ENCODE measurements at places on chromosomes 2 and 18.
A peak's percentile ranks its signal among the peaks of the same experiment; 100 is the strongest.

DNA sequence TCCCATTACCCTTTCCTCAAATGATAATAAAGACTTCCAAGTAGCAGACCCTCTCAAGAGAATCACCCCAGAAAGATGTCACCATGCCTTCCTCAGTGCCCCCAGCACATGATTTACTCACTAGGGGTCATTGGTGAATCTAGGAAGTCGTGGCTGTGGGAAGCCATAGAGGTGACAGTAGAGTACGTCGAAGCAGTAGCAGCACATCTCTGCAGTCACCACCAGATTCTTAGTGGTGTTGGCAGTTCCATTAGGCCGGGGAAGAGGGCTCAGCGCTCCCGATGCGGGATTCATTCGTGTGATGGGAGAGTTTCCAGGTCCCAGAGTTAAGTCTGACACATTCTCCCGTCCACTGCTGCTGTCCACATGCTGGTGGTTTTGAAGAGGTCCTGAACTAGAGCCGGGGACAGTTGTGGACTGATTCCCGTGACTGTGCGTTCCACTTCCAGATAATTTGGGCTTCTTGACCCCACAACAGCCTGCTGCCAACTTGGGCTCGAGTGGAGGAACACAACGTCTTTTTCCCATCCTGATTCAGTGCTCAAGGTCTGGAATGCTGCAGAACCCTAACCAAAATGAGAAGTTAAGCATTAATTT lies 12.0 kb downstream of the AMMECR1L start:
- no peak for DNase-seq

DNA sequence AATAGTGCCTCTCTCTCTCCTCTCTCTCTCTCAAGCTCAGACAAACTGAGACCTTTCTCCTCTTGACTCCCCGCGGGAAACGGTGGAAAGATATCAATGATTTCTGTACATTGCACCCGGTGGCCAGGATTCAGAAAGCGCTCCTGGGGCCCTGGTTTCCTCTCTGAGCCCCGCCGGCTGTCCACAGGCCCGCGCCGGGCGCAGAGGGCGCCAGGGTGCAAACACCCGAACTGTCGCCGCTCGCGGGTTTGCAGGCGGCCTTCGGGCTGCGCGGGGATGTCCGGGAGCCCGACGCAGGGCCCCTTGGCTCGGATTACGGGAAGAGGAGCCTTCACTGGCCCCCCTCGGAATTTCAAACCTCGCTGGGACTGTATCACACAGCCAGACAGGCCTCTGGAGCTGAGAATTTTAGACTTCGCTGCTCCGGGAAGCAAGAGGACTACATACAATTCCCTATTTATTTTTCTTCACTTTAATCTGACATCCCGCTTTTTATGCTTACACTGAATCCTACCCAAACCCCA lies 5.2 kb upstream of the EN1 start:
- DNase-seq = no peak

DNA sequence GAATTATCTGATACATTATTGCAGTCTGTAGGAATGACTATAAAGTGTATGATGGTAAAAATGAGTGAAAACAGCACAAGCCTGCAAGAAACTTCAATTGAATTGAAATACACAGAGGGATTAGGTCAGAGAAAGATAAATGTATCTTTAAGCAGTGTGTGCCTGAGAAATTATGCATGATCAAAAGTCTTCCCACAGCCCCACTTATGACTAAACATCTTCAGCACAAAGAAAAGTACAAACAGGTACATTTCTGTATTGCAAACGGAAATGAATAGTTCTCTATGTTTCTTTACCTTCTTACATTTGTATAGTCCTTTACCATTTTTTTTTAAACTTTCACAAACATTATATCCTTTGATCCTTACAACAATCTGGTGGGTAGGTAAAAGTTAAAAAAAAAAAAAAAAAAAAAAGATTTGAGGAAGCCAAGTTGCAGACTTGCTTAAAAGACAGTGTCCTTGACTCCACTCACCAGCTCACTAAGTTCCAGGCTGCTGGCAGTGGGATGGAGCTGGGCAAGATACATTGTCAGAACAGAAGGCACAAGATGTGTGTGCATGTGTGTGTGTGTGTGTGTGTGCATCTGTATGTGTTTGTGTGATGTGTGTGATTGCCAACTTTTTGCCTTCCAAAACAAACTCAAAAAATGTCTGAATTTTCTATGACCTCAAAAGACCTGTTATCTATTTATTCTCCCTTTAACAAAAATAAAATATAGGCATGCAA lies 423.7 kb upstream of the ACVR2A start:
- no peak for DNase-seq

DNA sequence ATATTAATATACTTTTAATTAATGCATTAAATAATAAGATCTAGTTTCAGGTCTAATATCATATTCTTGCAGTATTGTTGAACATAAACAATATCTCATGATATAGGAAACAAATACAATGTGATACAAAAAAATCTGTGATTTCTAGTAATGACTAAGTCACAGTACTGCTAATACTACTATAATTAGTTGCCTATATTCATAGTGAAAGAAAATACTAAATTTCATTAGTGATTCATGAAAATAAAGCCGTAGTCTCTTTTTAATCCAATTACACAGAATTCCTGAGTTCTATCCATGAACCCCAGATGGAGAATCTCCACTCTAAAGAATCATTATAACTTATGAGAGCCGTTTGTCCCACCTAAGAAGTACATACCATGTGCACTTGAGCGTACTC lies 266.3 kb upstream of the ACVR2A start:
- no peak for DNase-seq

GRCh38 chr18:79962835-79963657 lies 1.4 kb upstream of the HSBP1L1 start:
- DNase-seq = no peak

DNA sequence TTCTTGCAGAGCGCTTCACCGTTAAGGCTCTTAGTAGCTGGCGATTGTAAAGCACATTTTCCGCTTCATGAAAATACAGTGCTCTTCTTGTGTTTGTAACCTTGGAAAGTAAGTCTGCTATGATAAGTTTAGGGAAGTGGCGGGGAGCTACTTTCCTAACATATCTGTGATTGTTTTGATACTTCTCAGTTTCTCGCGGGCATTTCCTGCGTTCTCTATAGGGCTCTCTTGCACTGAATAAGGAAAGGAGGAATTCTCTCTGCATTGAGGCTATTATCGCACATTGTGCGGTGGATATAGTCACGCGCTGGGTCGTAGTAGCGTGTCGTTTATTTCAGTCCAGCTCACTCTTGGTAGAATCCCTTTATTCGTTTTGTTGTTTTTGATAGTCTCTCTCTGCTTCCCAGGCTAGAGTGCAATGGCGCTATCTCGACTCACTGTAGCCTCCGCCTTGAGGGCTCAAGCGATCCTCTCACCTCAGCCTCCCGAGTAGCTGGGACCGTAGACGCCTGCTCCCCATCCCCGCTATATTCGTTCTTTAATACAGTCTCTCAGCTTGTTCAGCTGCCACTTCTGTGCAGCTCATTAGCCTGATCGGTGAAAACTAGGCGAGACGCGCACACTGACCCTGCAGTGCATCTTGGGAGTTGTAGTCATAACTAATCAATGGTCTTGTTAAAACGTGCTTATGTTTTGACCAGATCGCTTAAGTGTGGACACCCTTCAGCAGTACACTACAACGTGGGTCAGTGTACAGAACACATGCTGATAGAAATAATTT lies 1.0 kb upstream of the PPP4R3B start:
- peak; percentile 55 for DNase-seq

DNA sequence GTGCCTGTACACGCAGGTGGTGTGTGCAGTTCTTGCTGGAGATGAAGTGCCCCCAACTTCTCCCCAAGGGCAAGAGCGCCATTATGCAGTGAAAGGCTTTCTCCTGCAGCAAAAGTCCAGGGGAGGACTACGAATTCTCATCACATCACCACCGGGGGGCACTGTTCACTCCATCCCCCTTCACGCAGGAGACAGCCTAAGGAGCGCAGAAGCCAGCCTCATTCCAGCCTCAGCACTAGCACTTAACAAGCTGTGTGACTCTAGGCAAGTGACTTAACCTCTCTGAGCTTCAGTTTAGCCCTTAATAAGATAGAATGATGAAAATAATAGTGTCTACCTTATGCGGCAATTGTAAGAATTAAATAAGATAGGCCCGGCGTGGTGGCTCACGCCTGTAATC lies 32.3 kb downstream of the DNMT3A start:
- no peak for DNase-seq

DNA sequence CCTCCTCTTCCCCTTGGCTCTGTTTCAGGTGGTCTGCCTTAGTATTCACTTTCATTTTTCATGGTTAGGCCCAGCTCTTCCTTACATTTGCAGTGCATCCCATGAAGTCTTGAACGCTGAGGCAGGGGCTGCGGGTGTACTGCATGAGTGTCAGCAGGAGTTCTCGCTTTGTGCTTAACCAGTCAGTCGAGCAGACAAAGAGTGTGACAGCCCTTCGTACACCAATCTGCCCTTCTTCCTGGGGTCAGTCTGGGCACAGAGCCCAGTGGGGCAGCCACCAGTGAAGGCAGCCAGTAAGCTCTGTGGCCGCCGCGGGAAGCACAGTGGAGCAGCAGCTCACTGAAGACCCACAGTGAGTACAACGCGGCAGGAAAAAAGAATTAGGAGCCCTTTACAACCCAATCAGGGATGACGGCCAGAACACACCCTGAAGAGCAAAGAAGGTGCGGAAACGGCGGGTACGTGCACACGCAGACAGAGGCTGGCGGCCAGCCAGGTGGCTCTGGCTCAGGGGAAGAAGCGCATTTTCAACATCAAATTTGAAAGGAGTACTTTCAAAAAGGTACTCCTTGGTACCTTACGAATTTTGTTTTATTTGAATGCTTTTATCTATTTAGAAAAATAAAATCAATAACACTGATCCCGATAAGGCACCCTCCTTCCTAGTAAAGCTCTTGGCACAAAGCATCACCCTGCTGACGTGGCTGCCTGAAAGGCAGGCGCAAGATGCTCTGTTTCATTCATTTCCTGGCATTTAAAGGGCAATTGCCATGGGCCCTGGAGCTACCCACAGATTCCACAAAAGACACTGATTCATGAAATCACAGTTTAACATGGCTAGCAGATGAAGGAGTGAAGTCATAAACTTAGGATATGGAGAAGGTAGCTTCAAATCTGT lies 47.0 kb upstream of the SEMA4C start:
- no peak for DNase-seq

GRCh38 chr2:24382363-24383073 lies 22.2 kb upstream of the ITSN2 start:
- no peak for DNase-seq

GRCh38 chr18:13487237-13487636 lies 239.1 kb downstream of the FAM210A start:
- no peak for DNase-seq

- no peak for DNase-seq
These were observed 88.0 kb downstream of the KYNU start for GRCh38 chr2:142965443-142965842.

GRCh38 chr2:223597076-223597475 lies 5.1 kb downstream of the SCG2 start:
- no peak for DNase-seq

DNA sequence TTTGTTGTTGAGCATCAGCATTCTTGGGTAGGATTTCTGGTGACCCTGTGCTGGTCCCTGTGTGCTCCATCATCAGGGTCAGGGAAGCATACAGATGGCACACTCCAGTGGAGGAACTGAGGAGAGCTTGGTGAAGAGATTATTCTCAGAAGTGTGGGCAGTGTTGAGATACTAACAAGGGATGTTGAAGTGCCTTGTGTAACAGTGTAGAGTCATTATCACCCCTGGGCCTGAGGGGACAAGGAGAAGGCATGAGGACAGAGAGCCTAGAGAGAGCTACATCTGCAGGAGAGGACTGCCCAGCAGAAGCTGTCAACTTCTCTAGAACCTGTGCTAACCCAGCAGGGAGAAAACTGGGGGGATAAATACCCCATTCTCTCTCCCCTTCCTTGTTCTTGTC lies 189.0 kb downstream of the PLCL1 start:
- no peak for DNase-seq

DNA sequence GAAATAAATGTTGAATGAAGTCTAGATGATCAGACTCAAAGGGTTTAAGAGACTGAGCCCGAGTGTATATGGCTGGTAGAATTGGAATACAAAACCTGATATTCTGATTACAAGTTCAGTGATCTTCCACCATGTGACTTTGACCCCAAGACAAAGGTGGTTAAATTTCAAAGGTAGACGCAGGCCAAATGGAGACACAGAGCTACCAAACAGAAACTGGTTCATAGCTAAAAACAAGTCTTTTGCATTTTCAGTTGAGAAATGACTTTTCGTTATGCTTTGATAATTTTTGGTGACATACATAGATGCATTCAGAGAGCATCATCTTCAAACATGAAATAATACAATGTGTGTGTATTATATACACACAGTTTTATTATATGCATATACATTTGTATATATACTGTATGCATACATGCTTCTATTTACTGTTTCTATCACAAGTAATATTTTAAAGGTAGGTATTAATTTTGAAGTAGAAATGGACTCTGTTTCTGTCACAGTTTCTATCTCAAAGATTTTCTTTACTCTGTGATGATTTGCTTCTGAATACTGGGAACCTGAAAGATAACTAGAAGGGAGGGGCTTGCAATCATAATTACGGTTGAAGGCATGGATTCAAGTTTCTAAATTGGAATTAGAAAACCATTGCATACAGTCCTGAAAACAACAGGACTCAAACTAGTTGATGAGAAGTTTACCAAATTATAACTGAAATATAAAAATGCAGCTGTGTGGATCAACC lies 142.3 kb downstream of the ABCA12 start:
- no peak for DNase-seq

GRCh38 chr2:231726276-231726675 lies 18.0 kb downstream of the PTMA start:
- no peak for DNase-seq

DNA sequence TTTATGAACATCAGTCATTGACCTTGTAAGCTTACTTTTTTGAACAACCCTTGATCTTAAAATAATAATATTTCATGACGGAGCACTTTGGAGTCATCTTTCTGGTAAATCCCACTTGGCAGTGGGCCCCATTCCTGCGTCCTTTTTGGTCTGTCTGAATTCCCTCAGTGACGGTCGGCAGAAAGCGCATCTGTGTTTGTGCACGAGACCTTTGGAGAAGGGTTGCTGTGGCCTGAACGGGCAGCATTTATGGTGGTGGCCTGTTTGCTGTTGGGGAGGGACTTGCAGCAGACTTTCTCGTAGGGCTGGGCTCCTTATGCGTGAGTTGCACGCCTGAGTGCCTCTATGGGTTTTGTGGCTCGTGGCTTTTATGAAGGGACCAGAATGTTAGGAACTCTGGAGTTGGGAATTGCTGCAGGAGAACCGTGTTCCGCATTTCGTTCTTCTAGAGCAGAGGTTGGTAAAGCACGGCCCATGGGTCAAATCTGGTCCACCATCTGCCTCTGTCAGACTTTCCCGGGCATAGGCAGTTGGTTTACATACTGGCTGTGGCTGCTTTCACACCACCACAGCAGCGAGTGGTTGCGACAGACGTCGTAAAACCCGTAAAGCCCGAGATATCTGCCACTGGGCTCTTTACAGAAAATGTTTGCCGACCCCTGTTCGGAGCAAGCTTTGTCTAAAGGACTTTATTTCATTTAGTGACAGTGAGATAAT lies 30.8 kb downstream of the LPIN1 start:
- no peak for DNase-seq

All from right renal pelvis (tissue), 4 donors.